ENCODE measurements at places on chromosomes 4 and X. TPM values are rescaled to one million over a fixed set of nuclear protein-coding genes. Genes with fewer than 3 reads are reported as not detected.
A peak's percentile ranks its signal among the peaks of the same experiment; 100 is the strongest.

Gene SASH3
- total RNA-seq, result 264 TPM

Gene STPG2
- total RNA-seq, result 0.12 TPM

Gene ADGRG2
- total RNA-seq, result not detected

Gene C4orf50
- 0.27 TPM for total RNA-seq

Gene TCP11X2
- not detected for total RNA-seq

Gene KLHL8
- 10.5 TPM for total RNA-seq

Gene EDA2R
- 3.6 TPM for total RNA-seq

Gene CENPC
- total RNA-seq, result 38.0 TPM

DNA sequence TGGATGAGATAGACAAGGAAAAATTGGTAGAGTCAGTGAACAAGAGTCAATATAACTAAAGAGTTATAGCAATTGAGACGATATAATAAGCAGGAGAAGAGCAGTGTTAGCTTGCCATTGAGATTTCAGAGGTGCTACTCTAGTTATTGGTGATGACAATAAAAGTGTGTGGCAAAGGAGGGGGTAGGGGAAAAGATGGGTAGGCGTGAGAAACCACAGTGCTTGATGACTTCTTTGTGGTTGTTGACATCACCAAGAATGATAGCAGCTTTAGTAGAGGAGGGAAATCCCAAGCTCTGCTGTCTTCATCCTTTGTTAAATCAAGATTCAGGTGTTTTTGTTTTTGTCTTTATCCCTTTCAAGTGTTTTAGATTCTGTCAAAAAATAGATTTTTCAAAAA, 179.9 kb upstream of the PPP3CA start:
- no peak overlapping the region for H3K4me3 ChIP-seq
- H3K36me3 ChIP-seq, result no peaks in the 10 kb centered on the region
- no peak overlapping the region for H3K27ac ChIP-seq
- DNase-seq, result peak; percentile 55
- H3K27me3 ChIP-seq, result peaks cover 25% of the 10 kb centered on the region
- peaks cover 16% of the 10 kb centered on the region for H3K4me1 ChIP-seq

- no peak overlapping the region for H3K27ac ChIP-seq
- H3K4me3 ChIP-seq, result no peak overlapping the region
- peaks cover 2% of the 10 kb centered on the region for H3K4me1 ChIP-seq
- H3K27me3 ChIP-seq, result peaks cover 16% of the 10 kb centered on the region
- no peaks in the 10 kb centered on the region for H3K36me3 ChIP-seq
Measured at GRCh38 chr4:171813526-171814250, 484 bp downstream of the GALNTL6 start.

DNA sequence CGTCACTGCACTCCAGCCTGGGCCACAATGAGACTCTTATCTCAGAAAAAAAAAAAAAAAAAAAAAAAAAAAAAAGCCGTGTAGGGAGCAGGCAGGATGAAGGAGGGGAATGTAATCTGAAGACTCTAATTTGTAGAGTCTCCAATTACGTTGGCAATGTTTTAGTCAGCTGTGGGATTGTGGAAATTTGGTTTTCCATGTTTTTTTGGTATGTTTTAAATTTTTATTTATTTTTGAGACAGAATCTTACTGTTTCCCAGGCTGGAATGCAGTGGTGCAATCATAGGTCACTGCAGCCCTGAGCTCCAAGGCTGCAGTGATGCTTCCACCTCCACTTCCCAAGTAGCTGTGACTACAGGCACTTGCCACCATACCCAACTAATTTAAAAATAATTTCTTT, 56.5 kb downstream of the NSD2 start:
- no peaks in the 10 kb centered on the region for H3K27me3 ChIP-seq
- H3K4me1 ChIP-seq, result peaks cover 5% of the 10 kb centered on the region
- H3K4me3 ChIP-seq, result no peak overlapping the region
- H3K36me3 ChIP-seq, result peaks cover 46% of the 10 kb centered on the region

- no peak overlapping the region for H3K4me3 ChIP-seq
- no peaks in the 10 kb centered on the region for H3K36me3 ChIP-seq
- H3K27me3 ChIP-seq, result no peaks in the 10 kb centered on the region
- DNase-seq, result no peak
Measured at GRCh38 chr4:32689518-32689917, 1969.3 kb downstream of the PCDH7 start.

DNA sequence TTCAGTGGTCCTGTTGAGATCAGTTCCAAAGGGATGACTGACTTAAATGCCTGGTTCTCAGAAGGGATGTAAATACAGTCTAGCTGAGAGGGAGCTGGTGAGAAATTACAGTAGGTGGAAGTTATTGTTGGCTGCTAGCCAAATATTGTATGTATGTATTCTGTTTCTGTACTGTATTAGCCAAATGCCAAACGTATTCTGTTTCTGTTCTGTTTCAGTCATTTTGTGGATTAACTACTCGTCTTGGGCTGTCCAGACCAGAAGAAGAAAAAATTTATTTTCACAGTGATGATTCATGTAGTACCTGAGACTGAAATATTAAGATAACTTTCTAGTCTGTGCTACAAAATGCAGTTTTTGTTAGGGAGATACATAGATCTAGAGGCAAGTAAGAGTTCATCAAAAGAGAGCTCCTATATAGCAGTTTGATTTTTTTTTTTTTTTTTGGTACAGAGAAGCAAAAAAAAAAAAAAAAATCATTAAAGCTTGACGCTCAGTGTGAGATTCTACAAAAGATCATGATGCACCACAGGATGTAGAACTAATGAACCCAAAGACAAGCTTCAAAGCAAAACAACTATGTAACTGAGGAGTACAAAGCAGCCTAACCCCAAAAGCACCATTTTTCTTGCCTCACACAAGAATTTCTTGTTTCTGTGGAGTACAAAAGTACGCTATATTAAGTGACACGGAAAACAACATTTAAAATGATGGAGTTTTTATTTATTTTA, 54.8 kb downstream of the CASP6 start:
- peak overlapping the region; percentile 59 for H3K4me3 ChIP-seq
- peaks cover 43% of the 10 kb centered on the region for H3K36me3 ChIP-seq
- DNase-seq, result peak; percentile 50

DNA sequence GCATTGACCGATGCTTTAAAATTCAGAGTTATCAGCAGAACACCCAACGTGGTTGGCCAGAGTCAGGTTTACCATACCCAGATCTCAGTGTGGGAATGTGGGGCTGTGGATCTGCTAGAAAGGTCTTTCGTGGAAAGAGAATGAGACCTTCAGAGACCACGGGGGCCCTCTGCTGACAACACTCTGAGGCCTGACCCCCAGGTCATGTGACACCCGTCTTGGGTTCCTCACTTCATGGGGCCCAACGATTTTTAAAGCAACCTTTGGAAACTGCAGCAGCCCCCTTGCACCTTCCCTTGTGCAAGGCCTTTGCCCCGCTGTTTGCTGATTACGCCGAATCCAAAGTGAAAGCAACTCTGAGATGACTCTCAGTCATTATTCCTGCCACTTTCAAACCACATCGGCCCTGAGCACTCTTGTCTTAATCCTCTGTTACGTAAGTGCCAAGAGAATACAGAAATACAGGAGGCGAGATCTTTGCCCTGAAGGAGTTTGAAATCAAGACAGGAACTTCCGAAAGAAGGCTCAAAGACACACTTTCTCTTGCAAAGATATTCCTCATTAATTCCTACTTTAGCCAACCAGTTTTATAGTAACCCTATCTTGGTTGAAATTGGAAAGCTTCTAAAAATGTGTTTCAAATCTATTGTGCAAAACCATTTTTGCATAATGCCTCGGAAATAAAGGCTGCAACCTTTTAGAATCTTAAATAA, 88.3 kb downstream of the EVC2 start:
- H3K4me3 ChIP-seq, result no peak overlapping the region
- H3K27me3 ChIP-seq, result no peaks in the 10 kb centered on the region
- no peaks in the 10 kb centered on the region for H3K4me1 ChIP-seq
- no peaks in the 10 kb centered on the region for H3K36me3 ChIP-seq
- no peak overlapping the region for H3K27ac ChIP-seq

DNA sequence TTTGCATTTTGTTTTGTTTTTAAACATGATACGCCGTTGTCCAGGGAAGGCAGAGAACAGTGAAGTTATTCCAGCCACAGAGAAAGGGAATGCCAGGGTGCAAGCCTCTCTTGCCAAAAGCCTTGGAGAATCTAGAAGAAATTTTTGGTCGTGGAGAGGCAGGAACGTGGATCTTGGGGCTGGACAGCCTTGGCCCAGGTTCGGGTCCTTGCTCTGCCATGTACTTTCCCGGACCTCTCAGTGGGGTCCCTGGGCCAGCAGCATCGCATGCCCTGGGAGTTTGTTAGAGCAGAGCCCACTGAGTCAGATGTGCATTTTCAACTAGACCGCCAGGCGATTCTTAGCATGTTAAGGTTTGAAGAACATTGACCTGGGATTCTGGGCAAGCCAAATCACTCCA, 18.6 kb downstream of the FAM9A start:
- H3K27me3 ChIP-seq, result no peaks in the 10 kb centered on the region
- H3K4me1 ChIP-seq, result peaks cover 9% of the 10 kb centered on the region
- DNase-seq, result no peak
- H3K4me3 ChIP-seq, result no peak overlapping the region
- H3K27ac ChIP-seq, result no peak overlapping the region
- no peaks in the 10 kb centered on the region for H3K36me3 ChIP-seq

DNA sequence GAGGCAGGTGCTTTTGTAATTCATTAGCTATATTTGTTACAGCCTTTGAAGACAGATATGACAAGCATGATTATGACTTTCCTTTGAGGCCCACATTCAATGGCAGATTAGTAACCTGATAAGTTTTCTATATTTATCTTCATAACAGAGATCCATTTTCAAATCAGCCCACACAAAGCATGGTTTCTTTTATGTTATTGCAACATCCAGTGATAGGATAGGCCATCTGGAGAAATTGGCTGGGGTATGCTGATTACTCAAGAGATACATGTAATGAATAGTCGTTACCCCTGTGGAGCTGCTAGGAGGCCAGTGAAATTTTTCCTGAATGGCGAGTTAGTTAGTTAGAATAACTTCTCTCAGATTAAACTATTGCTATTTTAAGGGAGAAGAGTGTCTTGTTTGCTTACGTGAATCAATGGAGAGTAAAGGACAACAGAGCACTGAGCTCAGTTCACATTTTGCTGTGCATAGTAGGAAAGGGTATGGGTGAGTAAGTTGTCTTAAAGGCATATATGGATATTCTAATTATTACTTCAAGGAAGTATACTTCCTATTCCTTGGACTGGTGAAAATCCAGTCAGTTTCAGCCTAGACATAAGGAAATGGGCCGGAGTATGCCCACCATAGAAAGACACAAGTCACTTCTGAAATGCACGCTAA, 79.2 kb upstream of the DKK2 start:
- no peaks in the 10 kb centered on the region for H3K4me1 ChIP-seq
- no peaks in the 10 kb centered on the region for H3K27me3 ChIP-seq
- no peak overlapping the region for H3K27ac ChIP-seq
- no peaks in the 10 kb centered on the region for H3K36me3 ChIP-seq
- no peak for DNase-seq
